ENCODE measurements at places on chromosomes 12 and 14.

DNA sequence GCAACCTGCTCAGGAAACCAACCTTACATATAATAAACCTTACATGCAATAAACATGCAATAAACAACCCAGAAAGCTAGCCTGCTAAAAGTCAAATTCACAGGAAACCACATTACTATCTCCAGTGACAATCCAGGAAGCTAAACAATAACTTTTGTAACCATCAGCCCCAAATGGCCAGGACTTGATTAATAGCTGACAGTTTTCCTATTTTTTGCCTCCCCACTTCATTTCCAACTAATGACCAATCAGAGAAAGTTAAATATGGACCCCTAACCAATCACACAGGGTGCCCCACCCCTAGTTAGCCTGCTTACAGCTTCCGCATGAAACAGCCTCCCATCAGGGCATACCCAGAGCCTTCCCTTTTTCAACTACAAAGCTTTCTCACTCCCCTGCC is 152.2 kb upstream of the LMNTD1 start:
- no peak for DNase-seq

GRCh38 chr12:105956662-105957457 is 181.9 kb downstream of the NUAK1 start:
- no peak for DNase-seq

- DNase-seq: no peak
Measured at GRCh38 chr12:106971065-106971464, 15.4 kb downstream of the TMEM263 start.

DNA sequence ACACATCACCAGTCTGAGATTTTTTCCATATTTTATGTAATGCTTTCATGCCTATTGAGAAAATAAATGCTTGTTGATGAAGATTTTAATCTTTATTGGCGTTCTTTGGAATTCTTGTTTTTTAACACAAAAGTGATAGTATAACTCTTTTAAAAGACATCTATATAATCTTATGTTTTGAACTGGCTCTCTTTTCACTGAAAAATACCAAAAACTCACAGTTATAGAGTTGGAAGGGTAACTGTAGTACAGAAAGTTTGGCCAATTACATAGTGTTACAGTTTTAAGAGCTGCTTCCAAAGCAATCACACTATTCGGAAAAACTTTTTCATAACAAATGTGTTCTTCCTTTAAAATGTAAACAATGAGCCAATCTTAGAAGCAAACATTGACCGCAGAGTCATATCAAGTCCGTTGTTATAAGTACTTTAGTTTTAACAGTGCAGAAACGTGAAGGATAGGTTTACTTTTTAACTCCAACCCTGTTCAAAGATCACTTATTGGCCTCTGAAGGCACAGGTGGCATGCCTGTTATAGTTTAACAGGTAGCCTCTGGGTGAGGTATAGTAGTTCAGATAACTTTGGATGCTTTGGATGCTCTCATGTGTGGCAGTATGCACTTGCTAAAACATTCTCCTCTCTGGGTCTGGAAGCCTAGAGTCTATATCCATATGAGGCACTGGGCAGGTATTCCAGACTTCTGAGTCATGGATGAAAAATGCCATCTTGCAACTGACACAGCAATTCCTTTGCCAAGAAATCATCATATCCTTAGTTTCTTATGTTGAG is 12.1 kb upstream of the NTN4 start:
- DNase-seq: no peak

GRCh38 chr14:64910847-64911495 is 3.3 kb upstream of the CHURC1 start:
- DNase-seq: no peak

GRCh38 chr14:75068294-75069120 is 934 bp upstream of the ZC2HC1C start:
- DNase-seq: no peak

GRCh38 chr12:121799156-121799841 is 4.5 kb upstream of the SETD1B start:
- peak; percentile 59 for DNase-seq

DNA sequence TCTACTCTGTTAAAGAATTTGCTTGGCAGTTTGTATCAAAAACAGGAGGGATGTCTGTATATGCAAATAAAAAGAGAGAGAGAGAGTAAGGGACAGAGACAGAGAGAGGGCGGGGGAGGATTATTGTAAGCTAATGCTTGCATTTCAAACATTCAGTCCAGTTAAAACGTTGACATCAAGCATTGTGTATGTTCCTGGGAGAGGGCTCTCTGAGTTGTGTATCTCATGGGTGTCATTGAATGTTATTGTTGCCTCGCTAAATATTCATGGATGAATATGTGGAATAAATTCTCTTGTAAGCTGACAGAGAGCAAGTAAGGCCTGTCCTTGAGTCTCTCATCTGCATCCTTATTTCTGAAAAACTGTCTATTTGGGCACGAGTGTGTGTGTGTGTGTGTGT is 78.8 kb upstream of the VRK1 start:
- DNase-seq: no peak

GRCh38 chr12:95857799-95858198 is 953 bp upstream of the SNRPF start:
- DNase-seq: no peak

GRCh38 chr12:127582074-127582473 is 684.9 kb upstream of the TMEM132C start:
- no peak for DNase-seq

GRCh38 chr14:88130057-88130432 is 125.1 kb downstream of the GPR65 start:
- no peak for DNase-seq

- no peak for DNase-seq
Measured at GRCh38 chr12:15545334-15545733, 223.0 kb downstream of the PTPRO start.

GRCh38 chr14:49303946-49304516 is 282.1 kb downstream of the RPS29 start:
- DNase-seq: no peak

All from K562 (cell line).